ENCODE measurements at places on chromosomes 4 and X. TPM values are rescaled to one million over a fixed set of nuclear protein-coding genes. Genes with fewer than 3 reads are reported as not detected.

TBX22 gene
- total RNA-seq: not detected

AVPR2 gene
- 0.98 TPM for total RNA-seq

PNMA6F gene
- not detected for total RNA-seq

PFKFB1 gene
- total RNA-seq: 0.17 TPM

POU3F4 gene
- not detected for total RNA-seq

CLTRN gene
- total RNA-seq: 3.0 TPM

QRFPR gene
- total RNA-seq: 1.3 TPM

SNCA gene
- total RNA-seq: 12.1 TPM

BCORL1 gene
- 11.8 TPM for total RNA-seq

ARHGAP36 gene
- not detected for total RNA-seq

RBM47 gene
- total RNA-seq: 119 TPM

PABPC1L2A gene
- not detected for total RNA-seq

KDR gene
- total RNA-seq: 132 TPM

NPFFR2 gene
- not detected for total RNA-seq

JCHAIN gene
- total RNA-seq: 131 TPM

NOX1 gene
- not detected for total RNA-seq

MAGEA10 gene
- not detected for total RNA-seq

SPATA4 gene
- total RNA-seq: 3.0 TPM

PLXNB3 gene
- total RNA-seq: 2.6 TPM

DCAF12L1 gene
- not detected for total RNA-seq

HEPH gene
- 21.1 TPM for total RNA-seq

AWAT2 gene
- total RNA-seq: not detected

ITIH6 gene
- not detected for total RNA-seq

RELL1 gene
- total RNA-seq: 47.4 TPM

PF4V1 gene
- not detected for total RNA-seq

NAP1L3 gene
- 5.7 TPM for total RNA-seq

RGN gene
- total RNA-seq: 7.1 TPM

ACE2 gene
- 8.1 TPM for total RNA-seq

MGARP gene
- 0.46 TPM for total RNA-seq
